ENCODE measurements at places on chromosomes 2 and 18.

DNA sequence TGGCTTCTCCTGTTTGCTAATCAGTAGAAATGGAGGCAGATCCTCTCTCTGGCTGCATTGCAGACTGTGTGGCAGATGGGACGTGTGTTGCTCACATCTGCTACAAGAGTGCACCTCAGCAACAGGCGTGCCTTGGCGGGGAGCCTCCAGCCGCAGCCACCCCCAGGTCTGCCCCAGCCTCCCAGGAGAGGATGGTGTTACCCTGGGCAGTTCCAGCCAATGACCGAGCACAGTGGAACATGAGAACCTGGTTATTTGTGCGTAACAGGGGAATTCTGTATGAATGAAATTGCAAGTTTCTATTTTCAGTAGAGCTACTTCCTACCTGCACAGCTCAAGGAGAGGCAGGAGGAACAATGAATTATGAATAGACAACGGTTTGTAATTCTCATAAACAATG is 130.6 kb upstream of the CBLN2 start:
- DNase-seq: no peak

DNA sequence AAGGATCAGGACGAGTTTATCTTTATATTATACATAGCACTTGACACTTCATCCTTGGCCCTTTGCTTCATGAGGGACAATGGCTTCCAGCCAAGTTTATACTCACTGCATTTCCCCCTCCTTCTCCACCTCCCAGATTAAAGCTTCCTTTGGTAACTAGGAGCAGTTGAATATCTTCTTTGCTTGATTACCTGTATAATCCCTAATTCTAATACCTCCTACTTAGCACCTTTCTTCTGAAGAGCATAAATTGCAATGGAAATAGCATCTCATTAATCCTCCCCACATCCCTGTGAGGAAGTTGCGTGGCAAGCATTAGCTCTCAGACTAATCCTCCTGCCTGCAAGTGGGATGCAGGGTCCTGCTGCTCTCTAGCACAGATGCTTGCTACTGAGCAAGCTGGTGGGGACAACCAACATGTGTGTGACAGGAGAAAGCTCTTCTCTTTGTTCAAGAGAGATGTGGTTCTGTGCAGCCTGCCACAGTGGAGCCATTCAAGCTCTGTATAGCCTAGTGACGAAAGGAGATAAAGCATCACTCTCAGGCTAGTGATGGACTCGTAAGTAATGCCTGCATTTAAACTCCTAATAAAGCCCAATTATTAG is 19.1 kb downstream of the KLHL14 start:
- DNase-seq: no peak

GRCh38 chr2:175640655-175641054 is 361.4 kb downstream of the LNPK start:
- DNase-seq: no peak

GRCh38 chr2:130848526-130849210 is 12.0 kb downstream of the ARHGEF4 start:
- DNase-seq: no peak

DNA sequence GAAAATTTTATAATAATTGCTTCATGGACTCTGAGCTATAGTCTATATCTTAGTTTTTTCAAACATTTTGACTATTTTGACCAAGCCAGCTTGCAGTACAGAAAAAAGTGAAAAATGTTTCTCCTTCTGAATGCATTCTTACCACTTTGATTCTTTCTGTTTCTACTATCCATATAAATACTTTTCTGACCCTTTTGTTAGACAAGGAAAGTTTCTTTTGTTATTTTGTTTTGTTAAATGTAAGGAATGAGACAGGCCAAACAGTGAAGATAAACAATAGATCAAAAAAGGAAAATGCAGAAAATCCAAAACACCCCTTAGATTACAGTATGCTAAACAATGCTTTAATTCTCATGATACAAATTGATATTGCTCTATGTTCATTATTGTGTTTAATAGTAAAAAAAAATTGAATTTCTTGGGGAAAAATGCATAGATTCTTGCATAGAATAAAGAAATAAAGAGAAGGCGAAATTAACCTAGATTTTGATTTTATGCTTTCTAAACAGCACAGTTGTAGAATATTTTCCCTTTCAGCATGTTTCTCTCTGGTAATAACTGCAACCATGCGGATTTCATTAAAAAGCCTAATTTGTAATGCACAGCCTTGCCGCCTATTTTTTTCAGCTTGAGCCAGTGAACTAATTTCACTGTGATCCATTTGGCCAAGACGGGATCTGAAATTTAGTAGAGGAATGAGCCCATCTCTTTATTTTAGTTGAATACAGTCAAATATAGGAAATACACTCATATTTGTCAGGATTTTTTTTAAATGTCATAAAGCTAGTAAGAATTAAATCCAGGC is 976 bp downstream of the TNFAIP6 start:
- no peak for DNase-seq

DNA sequence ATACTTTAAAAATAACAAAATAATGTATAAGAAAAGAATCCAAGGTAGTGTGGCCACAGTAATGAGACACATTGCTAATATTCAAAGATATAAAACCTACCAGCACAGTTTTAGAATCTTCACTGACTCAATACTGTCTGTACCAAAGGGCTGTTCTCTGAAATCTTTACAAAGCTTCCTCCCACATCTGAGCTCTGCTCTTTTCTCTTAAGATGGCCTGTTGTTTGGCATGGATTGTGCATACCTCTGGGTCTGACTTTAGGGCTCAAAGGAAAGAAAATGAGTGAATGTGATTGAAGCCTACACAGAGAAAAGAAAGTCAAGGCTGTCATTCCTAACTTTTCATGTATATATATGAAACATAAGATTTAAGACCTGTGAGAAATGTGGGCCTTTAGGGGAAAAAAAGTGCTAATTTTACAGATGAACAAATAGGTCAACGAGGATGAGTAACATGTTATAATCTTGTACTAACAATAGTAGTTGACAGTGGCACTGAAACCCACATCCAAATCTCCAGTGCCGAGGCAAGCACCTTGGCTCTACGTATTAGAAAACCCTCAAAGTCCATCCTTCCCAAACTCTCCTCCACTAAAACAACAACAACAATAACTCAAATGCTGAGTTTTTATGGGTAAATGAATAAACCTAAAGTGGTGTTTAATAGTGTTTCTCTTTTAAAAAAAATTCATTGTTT is 114.2 kb downstream of the ZNF521 start:
- DNase-seq: no peak

DNA sequence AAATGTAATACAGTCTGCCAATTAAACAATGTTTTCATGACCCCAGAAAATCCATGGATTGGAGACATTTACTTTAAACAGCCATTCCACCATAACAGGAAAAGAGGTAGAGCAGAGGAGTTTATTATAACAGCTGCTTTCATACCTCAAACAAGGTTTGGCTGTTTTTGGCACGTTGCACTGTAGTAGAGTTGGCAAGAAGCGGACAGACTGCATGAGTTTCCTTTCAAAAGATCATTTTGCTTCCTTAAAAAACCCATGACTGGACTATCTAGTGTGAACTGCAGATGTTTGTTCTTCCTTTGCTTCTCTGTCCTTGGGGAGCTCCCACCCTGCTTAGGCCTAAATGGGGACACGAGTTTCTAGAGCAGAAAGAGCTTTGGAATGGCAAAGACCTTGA is 108.5 kb upstream of the THOC1 start:
- DNase-seq: no peak

DNA sequence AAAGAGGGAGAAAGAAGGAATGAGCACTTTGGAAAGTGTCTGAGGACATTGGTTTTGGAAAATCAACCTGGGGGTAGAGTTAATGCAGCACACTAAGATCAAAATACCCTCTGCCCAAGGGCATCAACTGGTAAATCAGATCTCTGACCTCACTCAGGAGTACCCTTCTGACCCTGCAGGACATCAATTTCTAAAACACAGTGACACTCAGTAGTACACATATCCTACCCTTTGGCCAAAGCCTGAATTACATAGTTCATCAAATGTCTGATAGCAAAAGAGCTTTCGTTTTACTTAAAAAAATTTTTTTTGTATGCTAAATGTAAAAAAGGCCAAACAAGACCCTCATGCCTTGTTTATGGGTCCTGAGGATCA is 118.4 kb upstream of the CTNNA2 start:
- DNase-seq: no peak

DNA sequence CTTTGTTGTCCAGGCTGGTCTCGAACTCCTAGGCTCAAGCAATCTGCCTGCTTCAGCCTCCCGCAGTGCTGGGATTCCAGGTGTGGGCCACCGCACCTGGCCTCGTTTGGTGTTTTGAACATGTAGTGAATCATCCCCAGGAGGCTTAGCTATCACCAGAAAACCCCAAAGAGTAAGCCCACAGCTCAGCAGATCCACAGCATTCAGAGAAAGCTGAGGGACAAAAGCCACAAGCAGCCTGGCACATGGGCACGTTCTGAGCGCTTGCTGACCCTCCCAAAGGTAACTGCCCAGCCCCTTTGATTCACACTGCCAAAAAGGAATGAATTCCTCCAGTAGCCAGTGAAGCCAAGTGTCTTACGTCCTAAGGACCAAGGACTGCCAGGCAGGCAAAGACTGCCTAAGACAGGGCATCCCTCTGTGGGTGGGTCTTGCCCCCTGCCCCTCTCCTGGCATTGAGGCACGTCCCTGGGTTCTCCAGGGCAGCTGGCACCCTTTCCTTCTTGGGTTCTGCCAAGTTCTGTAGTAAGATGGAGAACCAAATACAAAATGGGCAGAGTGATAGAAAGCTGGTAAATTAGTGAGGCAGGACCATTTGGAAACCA is 31.7 kb downstream of the MBP start:
- no peak for DNase-seq

- no peak for DNase-seq
Measured at GRCh38 chr2:86223140-86223926, 24.1 kb downstream of the MRPL35 start.

- no peak for DNase-seq
Measured at GRCh38 chr2:154836632-154837031, 138.1 kb downstream of the KCNJ3 start.

DNA sequence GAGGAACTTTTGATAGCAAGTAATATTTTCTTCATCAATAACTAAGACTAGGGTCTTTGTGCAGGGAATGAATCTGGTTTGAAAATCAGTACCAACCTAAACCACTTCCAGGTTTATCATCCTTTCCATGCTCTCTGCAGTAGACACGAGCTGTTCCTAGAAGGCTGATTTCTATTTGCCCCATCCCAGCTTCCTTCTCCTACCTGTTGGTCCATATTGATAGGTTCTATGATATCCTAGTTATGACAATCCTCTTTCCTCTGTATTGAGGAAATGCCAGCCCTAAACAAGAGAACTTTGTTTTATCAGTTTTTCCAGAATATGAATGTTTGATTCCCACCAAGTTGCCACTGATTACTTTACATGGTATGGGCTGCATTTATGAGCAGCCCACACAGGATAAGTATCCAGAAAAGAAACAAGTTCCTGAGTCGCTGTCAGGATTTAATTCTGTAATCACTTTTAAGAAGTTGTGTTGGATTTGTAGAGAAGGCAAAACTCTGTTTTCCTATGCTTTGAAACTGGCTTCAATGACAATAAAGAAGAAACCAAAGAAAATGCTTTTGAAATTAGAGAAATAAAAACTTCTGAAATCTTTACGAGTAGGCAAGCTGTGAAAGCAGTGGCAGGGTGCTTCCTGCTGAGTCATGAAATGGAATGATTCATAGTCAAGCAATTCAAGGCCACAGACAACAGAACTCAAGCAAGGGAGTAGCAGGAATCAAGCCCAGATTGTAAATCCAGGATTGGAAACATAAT is 37.3 kb upstream of the TANK start:
- DNase-seq: no peak

- no peak for DNase-seq
Measured at GRCh38 chr2:47177043-47177565, 22.0 kb upstream of the STPG4 start.

DNA sequence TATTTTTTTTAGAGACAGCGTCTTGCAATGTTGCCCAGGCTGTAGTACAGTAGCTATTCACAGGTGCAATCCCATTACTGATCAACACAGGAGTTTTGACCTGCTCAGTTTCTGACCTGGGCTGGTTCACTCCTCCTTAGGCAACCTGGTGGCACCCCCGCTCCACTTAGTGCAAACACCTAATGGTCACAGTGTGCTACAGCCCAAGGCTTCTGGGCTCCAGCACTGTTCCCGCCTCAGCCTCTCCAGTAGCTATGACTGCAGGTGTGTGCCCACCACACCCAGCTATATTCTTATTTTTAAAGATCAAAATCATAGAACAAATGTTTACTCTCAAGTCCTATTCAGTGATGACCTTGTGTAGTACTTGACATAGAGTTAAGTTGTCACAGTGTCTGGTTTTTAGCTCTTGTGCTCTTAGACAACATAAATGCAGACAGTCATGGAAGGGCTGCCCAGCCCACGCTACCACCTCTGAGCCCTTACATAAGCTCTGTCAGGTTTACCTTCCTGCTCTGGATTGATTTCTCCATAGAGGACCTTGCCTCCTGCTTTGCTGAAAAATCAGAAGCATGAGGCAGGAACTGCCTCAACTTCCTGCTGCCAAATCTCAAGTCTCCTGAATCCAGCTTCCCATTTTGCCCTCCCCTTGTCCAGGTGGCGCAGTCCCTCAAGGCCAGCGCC is 82.2 kb upstream of the SLC1A4 start:
- no peak for DNase-seq

Data from NCI-H526 treated with DMSO at 0.1 percent for 48 hours (cell line).